AG09309 (cell line): ENCODE measurements at places on chromosomes 1 and 21.

GRCh38 chr1:92755541-92756461, 29.1 kb downstream of the EVI5 start:
- DNase-seq, result no peak

GRCh38 chr1:48073798-48074530, 76.8 kb upstream of the TRABD2B start:
- DNase-seq, result no peak

DNA sequence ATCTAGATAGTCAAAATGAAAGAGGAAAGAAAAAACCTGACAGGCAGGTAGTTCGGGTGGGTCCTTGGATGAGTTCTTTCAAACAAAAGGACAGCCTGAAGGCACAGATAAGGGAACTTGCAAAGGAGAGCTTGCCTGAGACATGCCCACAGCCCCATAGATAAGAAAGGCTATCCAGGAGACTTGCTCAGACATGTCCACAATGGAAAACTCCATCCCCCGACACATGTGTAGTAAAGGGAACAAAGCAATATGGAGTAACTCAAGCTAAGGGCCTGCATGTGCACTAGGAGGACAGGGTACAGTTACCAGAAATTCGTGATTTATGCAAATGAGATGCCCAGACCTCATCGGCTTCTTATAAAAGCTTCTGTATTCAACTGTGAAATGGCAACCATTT, 281.5 kb downstream of the NEGR1 start:
- no peak for DNase-seq

DNA sequence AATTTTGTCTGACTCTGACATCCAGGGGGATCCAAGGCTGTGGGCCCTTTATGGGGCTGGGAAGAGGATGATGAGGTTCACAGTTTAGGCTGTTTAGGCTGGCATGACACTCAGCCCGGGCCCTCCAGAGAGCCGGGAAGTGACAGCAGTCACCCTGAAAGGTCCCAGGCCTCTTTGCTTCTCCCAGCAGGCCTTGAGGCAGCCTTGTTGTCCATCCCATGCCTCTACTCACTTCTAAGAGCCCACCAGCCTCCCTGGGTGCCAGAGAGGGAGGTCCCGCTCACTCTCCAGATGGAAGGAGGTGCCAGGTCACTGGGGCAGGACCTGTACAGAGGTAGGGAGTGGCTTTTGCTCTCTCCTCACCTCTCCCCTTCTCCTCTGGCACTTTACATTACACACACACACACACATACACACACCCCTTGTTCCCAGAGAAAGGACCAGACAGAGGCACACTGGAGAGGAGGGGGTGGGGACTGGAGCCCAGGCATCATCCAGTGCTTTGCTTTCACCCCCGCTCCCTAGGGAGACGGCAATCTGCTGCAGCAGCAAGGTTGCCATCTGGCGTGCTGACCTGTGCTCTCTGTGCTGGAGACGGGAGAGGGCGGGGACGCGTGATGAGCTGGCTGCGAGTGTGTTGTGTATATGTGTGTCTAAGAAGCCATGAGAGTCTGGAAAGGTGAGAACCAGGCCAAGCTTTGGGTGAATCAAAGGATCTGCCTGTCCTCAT, 4.6 kb downstream of the KLHDC8A start:
- no peak for DNase-seq

GRCh38 chr1:39407896-39408640, 83.4 kb upstream of the BMP8A start:
- DNase-seq, result no peak

DNA sequence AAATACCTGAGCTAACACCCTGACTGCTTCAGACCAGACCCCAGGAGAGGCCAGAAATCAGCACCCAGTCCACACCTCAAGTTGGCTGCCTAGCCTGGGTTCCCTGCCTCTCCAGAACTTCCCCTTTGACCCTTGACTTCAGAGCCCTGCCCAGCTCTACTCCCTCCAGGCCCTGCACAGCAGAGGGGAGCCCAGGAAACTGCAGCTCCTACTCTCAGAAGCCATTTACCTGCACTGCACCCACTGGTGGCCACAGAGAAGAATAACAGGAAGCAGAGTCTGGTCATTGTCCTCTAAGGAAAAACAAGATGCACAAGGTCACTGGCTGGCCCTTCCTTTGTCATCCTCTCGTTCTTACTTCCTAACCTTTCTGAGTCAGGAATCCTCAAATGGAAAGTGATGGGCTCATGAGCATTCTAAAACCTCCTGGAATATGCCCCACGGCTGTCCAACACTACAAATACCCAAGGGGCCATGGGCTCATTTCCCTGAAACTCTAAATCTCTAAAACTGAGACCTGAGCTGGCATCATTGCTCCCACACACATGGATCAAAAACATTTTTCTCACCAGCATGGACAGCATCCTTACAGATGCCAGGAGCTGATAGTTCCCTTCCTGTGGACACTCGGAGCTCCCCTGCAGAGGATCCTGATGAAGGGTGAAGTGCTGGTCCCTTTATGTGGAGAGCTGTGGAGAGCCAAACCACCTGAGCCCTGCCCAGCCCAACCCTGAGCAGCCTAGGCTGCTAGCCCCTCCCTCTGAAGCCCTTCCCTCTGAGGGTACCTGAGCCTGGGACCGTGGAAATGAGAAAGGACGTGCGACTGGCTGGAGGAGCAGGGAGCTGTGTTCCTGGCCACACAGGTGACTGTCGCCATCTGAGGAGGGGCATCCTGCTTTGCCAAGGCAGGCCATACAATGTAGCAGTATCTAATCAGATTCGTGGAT, at the start of gene ITLN2:
Gene ITLN2, minus strand, starts transcription at position 652 of the 947 bp plus-strand sequence. Its CDS starts 68 bp downstream, at position 584.
- no peak for DNase-seq

GRCh38 chr1:85325920-85326319, 49.5 kb upstream of the BCL10 start:
- DNase-seq, result no peak

DNA sequence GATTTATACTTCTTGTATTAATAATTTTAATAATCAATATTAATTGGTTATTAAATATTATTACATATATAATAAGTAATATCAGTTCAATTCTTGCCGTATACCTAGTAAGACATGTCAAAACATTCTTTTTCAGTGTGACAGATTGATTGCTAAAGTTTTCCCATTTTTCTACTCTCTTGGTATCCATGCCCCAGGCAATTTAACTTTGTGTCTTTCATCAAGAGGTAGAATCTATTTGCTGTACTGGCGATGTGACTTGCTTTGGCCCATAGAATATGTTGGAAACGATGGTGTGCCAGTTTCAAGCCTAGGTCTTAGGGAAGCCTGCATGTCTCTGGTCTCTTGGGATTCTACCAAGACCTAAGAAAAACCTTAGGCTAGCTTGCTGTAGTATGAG, 436.1 kb upstream of the ADAMTS5 start:
- DNase-seq, result no peak

- DNase-seq, result no peak
Observed at GRCh38 chr21:36696390-36697059, 2.4 kb upstream of the SIM2 start.

GRCh38 chr1:112070677-112071076, 81.2 kb upstream of the KCND3 start:
- DNase-seq, result no peak

DNA sequence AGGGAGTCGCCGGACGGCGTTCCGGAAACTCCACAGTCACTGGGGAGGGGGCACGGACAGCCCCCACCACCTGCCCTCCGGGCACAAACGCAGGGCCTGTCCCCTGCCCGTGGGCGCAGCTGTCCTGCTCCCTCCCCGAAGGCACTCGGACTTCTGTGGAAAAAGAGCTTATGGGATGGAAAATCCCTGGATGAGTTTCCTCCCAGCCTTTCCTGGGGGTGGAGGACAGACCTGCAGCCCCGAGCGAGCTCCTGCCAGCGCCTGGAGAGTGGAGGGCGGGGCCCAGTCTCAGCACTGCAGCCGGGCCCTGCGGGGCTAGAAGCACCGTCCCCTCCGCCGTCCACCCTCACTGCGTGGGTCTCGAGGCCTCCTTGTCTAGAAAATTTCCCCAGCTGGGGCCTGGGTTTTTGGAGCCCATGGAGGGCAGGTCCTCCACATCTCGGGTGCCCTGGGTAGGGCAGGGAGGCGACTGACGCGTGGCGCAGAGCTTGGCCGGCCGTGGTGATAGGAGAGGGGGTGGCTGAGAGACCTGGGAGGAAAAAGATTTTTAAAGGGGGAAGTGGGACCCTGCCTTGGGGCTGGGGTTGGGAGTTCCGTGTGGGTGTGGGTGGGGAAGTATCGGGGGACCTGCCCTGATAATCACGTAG, 6.4 kb upstream of the COL6A1 start:
- no peak for DNase-seq
